ENCODE measurements at places on chromosomes 4 and X.

GRCh38 chr4:188032170-188032569 lies 36.6 kb downstream of the ZFP42 start:
- no peak for DNase-seq

- no peak for DNase-seq
Observed at GRCh38 chr4:48623182-48623780, 133.2 kb downstream of the ZAR1 start.

GRCh38 chr4:122744229-122744628 lies 11.7 kb downstream of the BBS12 start:
- DNase-seq, result peak; percentile 34

DNA sequence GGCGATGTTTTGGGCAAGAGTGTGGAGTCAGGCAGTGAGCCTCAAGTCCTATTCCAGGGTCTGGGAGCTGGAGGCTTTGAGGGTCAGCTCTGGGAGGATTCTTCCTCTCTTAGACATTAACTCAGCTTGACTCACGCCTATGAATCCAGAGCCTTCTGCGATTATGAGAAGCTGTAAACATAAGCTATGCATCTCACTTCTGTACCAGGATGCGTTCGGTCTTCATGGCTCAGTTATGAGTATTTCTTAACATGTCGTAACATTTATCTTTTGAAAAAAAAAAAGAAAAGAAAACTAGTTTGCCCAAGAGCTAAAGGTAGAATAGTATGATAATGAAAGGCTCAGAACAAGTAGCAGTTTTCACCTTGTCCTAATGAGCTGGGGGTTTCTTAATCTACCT lies 4.6 kb downstream of the SHROOM2 start:
- no peak for DNase-seq

DNA sequence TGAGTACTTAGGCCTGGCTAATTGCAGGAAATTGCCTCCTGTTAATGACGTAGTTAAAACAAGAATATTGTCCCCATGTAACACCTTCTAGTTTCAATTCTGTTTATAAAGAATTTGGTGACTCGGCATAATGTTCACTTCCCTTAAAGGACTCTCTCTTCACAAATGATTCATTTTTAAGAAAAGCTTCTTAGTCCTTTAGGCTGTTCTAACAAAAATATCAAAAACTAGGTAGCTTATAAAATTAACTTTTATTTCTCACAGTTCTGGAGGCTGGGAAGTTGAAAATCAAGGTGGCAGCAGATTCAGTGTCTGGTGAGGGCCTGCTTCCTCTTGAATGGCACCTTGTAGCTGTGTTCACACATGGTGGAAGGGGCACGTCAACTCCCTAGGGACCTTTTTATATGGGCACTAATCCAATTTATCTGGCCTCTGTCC lies 23.8 kb downstream of the COL25A1 start:
- no peak for DNase-seq

DNA sequence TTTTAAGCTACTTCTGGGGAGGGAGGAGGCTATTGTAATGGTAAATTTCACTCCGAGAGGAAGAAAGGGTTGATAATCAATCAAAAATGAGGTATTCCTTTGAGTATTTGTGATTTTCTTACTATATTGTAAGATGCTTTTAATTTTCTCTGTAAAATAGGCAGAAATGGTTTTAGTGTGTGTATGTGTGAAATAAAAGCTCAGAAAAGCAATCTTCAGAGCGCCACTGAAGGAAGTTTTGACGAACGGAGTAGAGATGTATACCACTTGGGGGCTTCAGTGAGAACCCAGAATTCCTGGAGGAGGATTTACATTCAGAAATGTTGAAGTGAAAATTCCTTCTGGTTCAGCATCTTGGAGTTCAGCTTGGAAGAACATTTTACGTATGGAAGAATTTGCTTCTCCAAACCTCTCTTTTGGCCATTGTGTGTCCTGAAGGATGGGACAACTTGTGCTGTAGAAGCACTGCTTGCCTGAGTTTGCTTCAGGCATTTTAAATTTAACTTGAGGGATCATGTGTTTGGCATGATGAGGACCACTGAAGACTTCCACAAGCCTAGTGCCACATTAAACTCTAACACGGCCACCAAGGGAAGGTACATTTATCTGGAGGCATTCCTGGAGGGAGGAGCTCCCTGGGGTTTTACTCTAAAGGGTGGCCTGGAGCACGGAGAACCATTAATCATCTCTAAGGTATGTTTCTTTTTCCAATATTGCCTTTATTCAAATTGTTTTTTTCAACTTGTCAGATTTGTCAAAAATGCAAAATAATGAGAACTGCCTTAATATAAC lies 695 bp downstream of the SHROOM3 start:
- DNase-seq, result peak; percentile 41

- peak; percentile 45 for DNase-seq
Observed at GRCh38 chr4:1055721-1056590, 44.5 kb downstream of the FGFRL1 start.

DNA sequence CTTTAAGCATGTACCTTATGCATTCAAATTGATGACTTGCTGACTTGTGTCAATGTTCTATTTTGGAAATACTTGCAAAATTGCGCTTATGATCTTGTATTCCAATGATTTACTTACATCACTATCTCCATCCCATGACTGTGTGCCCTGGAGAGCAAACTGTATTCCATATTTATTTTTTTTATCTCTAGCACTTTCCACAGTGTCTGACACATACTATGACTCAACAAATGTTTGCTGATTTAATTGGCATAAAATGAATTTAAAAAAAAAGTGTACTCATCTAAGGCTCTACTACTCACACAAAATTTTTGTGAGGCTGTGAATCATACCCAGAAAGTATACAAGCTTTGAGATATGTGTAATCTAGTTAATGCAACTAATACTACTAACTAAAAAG lies 1066.8 kb upstream of the ADGRL3 start:
- peak; percentile 81 for DNase-seq

- DNase-seq, result peak; percentile 82
Observed at GRCh38 chr4:168484626-168485025, 4.3 kb upstream of the DDX60L start.

- DNase-seq, result no peak
Observed at GRCh38 chr4:22739968-22740367, 47.2 kb downstream of the GBA3 start.

GRCh38 chr4:47703956-47704355 lies 133.9 kb downstream of the CORIN start:
- DNase-seq, result no peak

GRCh38 chr4:153651116-153651515 lies 33.0 kb upstream of the TLR2 start:
- DNase-seq, result no peak

- DNase-seq, result peak; percentile 62
Observed at GRCh38 chrX:30065226-30065625, 150.1 kb upstream of the MAGEB2 start.

- peak; percentile 56 for DNase-seq
Observed at GRCh38 chr4:168651374-168651773, 154.5 kb downstream of the PALLD start.

DNA sequence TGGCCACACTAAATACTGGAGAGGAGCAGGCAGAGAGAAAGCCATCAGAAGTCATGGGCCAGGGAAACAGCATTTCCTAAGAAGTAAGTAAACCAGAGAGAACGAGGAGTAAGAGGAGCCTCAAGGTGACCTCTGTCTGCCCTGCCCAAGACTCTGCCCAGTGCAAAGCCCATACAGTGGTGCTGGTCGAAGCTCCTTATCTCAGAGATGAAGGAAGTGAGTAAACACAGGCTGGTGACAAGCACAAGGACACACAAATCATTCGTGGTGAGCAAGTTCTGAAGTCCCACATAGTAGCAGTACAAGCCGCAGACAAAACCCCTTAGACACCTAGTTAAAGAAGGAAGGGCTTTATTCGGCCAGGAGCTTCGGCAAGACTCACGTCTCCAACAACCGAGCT lies 62.7 kb downstream of the DCTD start:
- no peak for DNase-seq

GRCh38 chr4:13327991-13328390 lies 156.1 kb downstream of the RAB28 start:
- no peak for DNase-seq

GRCh38 chrX:25873196-25873595 lies 264.9 kb upstream of the MAGEB18 start:
- DNase-seq, result peak; percentile 36

GRCh38 chr4:100982345-100982744 lies 365.0 kb downstream of the PPP3CA start:
- DNase-seq, result peak; percentile 22
